Fibroblast of skin of left quadriceps (primary cell): ENCODE measurements at places on chromosomes 13 and 19.

- DNase-seq: no peak
These were observed 43.4 kb downstream of the TPT1 start for GRCh38 chr13:45297456-45298205.

DNA sequence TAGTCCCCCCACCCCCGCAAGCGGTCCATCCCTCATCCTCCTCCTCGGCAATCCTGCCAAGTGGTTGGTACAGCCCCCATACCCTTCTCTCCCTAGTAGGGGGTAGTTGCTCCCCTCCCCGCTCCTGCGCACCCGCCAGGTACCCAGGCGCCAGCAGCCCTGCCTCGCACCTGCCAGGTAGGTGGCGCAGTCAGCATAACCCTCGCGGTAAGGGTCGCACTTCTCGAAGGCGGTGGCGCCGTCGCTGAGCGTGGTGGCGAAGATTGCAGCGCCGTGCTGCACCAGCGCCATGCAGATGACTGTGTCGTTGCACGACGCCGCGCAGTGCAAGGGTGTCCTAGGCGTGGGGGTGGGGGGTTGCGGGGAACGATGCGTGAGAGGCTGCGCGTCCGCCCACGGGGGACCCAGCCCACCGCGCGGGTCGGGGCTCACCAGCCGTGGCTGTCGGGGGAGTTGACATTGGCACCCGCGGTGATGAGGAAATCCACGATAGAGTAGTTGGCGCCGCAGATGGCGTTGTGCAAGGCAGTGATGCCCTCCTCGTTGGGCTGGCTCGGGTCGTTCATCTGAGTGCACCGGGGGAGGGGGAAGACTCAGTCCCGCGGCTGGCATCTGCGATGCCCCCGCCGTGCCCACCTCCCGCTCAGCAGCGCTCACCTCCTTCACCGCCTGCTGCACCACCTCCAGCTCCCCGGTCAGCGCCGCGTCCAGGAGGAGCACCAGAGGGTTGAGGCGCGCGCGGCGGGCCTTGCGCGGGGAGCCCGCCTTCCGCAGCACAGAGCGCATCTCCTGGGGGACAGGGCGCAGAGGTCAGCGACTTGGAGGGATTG is 15.2 kb upstream of the ERCC2 start:
- no peak for DNase-seq

GRCh38 chr13:114095486-114095885 is 36.9 kb downstream of the RASA3 start:
- no peak for DNase-seq

DNA sequence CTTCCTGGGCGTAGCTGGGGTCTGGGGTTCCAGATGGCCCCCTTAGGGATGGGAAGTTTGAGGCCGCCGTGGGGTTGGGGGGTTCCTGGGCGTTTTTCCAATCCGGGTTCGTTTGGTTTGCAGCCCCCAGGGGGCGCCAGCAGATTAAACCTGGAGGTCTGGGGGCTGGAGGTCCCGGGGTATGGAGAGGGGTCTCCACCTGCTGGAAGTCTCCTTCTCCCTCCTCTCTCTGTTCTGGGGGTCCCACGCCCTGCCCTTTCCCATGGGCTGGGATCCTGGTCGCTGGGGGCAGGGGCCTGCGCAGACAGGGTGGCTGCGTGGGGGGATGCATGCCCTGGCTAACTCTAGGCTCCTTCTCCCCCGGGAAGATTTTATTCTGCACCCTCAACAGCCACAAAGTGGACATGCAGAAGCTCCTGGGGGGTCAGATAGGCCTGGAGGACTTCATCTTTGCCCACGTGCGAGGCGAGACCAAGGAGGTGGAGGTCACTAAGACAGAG is 899 bp downstream of the GIPC3 start:
- DNase-seq: no peak

DNA sequence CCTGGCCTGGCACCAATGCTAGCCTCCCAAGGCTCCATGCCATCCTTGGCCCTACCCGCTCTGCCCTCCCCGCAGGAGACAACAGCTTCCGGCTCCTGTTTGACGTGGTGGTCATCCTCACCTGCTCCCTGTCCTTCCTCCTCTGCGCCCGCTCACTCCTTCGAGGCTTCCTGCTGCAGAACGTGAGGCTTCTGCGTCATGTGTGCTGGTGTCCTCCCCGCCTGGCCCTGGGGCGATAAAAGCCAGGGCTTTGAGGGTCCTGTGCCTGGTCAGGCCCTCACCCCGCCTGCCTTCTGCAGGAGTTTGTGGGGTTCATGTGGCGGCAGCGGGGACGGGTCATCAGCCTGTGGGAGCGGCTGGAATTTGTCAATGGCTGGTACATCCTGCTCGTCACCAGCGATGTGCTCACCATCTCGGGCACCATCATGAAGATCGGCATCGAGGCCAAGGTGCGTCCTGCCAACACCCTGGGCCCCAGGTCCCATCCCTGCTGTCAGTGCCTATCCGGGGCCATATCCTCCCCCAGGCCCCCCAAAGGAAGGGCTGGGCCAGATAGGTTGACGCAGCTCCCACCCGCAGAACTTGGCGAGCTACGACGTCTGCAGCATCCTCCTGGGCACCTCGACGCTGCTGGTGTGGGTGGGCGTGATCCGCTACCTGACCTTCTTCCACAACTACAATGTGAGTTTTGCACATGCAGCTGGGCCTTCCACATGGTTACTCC is 6.3 kb downstream of the MCOLN1 start:
- no peak for DNase-seq
